Activated CD8-positive, alpha-beta T cell treated with anti-CD3 and anti-CD28 coated beads, Interleukin-2, amount 10 ng/mL, durations not matched to agents 7 days and 5 days (primary cell): ENCODE measurements at places on chromosomes 6 and 20. TPM values are rescaled to one million over a fixed set of nuclear protein-coding genes. Genes with fewer than 3 reads are reported as not detected.
A peak's percentile ranks its signal among the peaks of the same experiment; 100 is the strongest.

DNA sequence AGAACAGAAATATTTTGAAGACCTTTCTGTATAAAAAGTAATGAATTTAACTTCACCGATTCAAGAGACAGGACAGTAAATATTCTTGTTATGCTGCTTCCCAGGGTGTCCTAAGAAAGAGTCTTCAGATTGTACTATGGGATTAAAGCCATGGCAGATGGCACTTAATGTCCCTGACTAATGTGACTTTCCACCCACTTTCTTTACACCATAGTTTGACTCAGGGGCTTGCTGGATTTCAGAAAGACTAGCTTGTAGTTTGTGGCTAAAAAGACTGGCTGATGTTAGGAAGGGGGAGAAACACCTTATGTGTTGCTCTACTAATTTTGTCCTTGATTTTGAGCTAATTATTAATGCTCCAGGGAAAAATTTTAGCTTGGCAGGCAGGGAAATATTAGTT is 75.9 kb downstream of the UTRN start:
- peaks cover 33% of the 10 kb centered on the region for H3K4me1 ChIP-seq
- H3K27me3 ChIP-seq = no peaks in the 10 kb centered on the region
- peaks cover 40% of the 10 kb centered on the region for H3K36me3 ChIP-seq
- H3K4me3 ChIP-seq = no peak overlapping the region
- no peak overlapping the region for H3K27ac ChIP-seq
- DNase-seq = no peak

Gene PRSS16
- 0.81 TPM for total RNA-seq

- no peak overlapping the region for H3K27ac ChIP-seq
- H3K4me3 ChIP-seq = no peak overlapping the region
- H3K36me3 ChIP-seq = no peaks in the 10 kb centered on the region
- H3K4me1 ChIP-seq = no peaks in the 10 kb centered on the region
These were observed 24.0 kb downstream of the BPIFA2 start for GRCh38 chr20:33191955-33192354.

DNA sequence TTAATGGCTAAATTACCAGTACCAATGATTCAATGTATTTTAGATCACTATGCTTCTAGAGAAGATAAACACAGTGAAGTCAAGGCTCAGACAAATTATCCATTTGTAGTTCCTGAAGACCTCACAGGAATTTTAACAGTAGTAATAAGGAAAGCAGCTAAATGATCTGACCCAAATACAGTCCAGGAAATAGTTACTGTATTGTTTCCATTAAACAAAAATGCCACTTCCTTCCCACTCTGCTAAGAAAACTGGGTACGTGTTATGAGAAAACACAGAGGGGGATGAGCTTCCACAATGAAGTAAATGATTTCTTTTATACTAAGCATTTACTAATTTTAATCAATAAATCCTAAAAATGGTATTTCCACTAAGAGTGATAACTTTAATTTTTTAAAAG is 127.9 kb downstream of the CDK19 start:
- peaks cover 29% of the 10 kb centered on the region for H3K4me1 ChIP-seq
- no peaks in the 10 kb centered on the region for H3K36me3 ChIP-seq
- H3K27me3 ChIP-seq = no peaks in the 10 kb centered on the region
- H3K4me3 ChIP-seq = no peak overlapping the region

DNA sequence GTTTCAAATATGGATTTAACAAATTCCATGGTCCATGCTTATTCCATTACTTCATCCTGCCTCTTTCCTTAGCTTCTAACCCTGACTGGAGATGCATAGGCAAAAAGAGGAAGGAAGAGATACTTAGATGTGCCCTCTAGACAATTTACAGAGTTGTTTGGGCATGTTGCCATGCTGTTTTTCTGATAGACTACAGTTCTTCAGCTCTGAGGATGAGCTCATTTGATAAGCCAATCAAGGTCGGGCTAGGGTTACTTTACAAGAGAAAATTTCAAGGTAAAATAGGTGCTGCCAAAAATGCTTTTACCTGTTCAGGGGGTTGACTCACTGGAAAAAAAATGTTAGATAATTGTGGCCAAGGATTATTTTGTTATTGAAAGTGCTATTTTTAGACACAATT is 5.9 kb downstream of the HCRTR2 start:
- H3K4me1 ChIP-seq = no peaks in the 10 kb centered on the region
- no peak for DNase-seq
- no peaks in the 10 kb centered on the region for H3K36me3 ChIP-seq
- no peak overlapping the region for H3K4me3 ChIP-seq
- no peaks in the 10 kb centered on the region for H3K27me3 ChIP-seq
- no peak overlapping the region for H3K27ac ChIP-seq

GRCh38 chr6:121925534-121926255 is 473.8 kb upstream of the HSF2 start:
- no peak for DNase-seq
- peaks cover 4% of the 10 kb centered on the region for H3K4me1 ChIP-seq
- no peak overlapping the region for H3K27ac ChIP-seq
- H3K4me3 ChIP-seq = no peak overlapping the region
- no peaks in the 10 kb centered on the region for H3K36me3 ChIP-seq

GRCh38 chr20:46308258-46309157 is at the start of gene CDH22:
Gene CDH22, minus strand, starts transcription at chr20:46308498. Its CDS starts 57,204 bp downstream, at chr20:46251294.
- peak; percentile 48 for DNase-seq
- no peaks in the 10 kb centered on the region for H3K36me3 ChIP-seq
- H3K4me3 ChIP-seq = peak within 1 kb of the TSS; percentile 48

Gene FAM209B
- total RNA-seq = 1.1 TPM

DNA sequence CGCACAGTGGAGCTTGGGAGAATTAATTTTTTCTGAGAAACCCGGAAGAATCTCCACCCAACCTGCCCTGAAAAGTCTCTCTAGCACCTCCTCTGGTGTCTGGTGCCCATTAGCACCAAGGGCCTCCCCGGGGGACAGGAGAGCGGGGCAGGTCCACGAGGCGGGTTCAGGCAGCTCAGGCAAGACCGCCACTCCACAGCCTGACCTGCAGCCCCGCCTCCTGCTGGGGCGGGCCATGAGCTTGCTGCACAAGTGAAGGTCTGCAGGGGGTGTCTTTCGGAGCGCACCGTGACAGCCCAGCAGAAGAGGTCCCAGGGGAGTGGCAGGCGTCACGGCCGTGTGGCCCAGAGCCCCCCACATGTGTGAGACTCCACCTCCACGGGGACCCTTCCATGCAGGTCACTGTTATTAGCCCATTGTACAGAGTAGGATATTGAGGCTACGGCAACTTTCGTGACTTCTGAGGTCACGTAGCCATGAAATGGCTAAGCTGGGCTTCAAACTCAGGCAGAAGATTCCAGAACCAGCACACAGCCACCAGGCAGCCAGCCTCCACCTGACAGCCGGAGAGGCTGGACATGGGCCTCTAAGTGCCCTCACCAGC is 63.9 kb upstream of the SLCO4A1 start:
- no peak for DNase-seq
- H3K4me3 ChIP-seq = no peak overlapping the region
- peaks cover 39% of the 10 kb centered on the region for H3K27me3 ChIP-seq
- H3K4me1 ChIP-seq = no peaks in the 10 kb centered on the region
- H3K27ac ChIP-seq = no peak overlapping the region

DNA sequence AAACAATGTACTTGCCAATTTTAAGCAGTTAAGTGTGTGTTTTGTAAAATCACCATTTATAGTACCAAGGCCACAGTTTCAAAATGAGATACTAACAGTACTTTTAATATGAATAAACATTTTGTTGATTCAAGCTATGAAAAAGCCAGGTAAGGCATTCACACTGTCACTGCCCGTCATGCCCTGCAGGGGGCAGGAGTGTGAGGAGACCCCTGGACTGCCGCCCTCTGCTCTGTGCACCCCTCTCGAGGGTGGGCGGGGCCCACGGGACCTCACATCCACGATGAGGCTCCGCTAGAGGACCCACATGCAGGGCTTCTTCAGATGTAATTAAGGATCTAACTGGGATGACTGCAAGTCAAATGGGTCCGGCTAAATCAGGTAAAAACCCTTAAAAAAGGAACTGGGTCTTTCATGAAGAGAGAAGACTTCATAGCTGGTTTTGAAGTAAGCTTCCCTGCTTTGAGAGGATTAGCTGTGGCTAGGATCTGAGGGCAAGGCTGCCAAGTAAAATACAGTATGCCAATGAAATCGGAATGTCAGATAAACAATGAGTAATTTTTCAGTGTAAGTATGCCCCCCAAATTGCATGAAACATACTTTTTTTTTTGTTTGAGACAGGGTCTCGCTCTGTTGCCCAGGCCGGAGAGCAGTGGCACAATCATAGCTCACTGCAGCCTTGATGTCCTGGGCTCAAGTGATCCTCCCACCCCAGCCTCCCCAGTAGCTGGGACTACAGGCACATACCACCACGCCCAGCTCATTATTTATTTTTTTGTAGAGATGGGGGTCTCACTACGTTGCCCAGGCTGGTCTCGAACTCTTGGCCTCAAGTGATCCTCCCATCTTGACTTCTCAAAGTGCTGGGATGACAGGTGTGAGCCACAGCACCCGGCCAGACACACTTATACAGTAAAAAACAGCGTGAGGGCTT is 18.7 kb downstream of the DIDO1 start:
- H3K36me3 ChIP-seq = peaks cover 80% of the 10 kb centered on the region
- DNase-seq = peak; percentile 52
- no peak overlapping the region for H3K4me3 ChIP-seq
- H3K27me3 ChIP-seq = no peaks in the 10 kb centered on the region
- H3K27ac ChIP-seq = no peak overlapping the region
- H3K4me1 ChIP-seq = peaks cover 41% of the 10 kb centered on the region

DNA sequence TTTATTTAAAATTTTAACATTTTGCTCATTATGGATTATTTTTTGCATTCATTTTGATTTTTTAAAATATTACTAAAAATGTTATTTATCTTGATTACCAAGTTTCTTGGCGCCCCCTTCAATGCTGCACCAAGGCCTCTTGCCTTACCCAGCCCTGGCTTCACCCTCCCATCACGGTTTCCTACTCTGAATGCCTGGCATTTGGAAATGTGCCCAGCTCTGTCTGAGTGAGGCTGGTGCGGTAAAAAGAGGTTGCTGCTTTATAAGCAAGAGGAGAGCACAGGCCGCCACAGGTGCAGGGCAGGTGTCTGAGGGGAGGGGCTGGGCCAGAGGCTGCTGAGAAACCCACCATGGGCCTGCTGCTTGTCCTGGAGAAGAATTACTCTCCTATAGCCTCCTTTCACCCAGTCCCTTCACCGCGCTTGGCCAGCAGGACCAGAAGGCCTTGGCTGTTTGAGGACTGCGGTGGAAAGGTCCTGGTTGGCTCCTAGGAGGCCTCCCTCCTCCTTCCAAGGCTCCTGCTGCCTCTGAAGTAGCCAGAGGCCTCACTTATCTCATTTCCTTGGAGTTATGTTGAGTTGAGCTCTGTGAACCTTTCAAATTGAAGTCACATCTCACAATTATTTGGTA is 62.6 kb downstream of the BANF2 start:
- no peak for DNase-seq
- no peak overlapping the region for H3K27ac ChIP-seq
- H3K36me3 ChIP-seq = no peaks in the 10 kb centered on the region
- no peak overlapping the region for H3K4me3 ChIP-seq
- H3K27me3 ChIP-seq = peaks cover 4% of the 10 kb centered on the region

Gene ITCH
- total RNA-seq = 52.1 TPM

- H3K27me3 ChIP-seq = peaks cover 3% of the 10 kb centered on the region
- H3K4me3 ChIP-seq = no peak overlapping the region
- no peaks in the 10 kb centered on the region for H3K36me3 ChIP-seq
- no peak overlapping the region for H3K27ac ChIP-seq
- H3K4me1 ChIP-seq = no peaks in the 10 kb centered on the region
- DNase-seq = no peak
These were observed 23.7 kb upstream of the KIF16B start for GRCh38 chr20:16596991-16597390.

Gene FYN
- 154 TPM for total RNA-seq

Gene CGA
- total RNA-seq = not detected

Gene RAB44
- total RNA-seq = not detected
